ENCODE measurements at places on chromosomes 2 and 18. TPM values are rescaled to one million over a fixed set of nuclear protein-coding genes. Genes with fewer than 3 reads are reported as not detected.
A peak's percentile ranks its signal among the peaks of the same experiment; 100 is the strongest.

The TEKT4 gene
- not detected for total RNA-seq

The MYCN gene
- 0.17 TPM for total RNA-seq

The CKAP2L gene
- total RNA-seq: 6.1 TPM

The SLC5A7 gene
- total RNA-seq: not detected

GRCh38 chr2:45171136-45171501 lies 161.9 kb upstream of the SIX2 start:
- no peaks in the 10 kb centered on the region for H3K27me3 ChIP-seq
- H3K4me3 ChIP-seq: peak overlapping the region; percentile 57
- peak overlapping the region; percentile 85 for H3K27ac ChIP-seq
- peaks cover 51% of the 10 kb centered on the region for H3K4me1 ChIP-seq
- DNase-seq: no peak
- no peaks in the 10 kb centered on the region for H3K36me3 ChIP-seq

- H3K4me3 ChIP-seq: peak overlapping the region; percentile 54
- H3K27me3 ChIP-seq: peaks cover 82% of the 10 kb centered on the region
- peaks cover 2% of the 10 kb centered on the region for H3K36me3 ChIP-seq
- H3K27ac ChIP-seq: no peak overlapping the region
- DNase-seq: no peak
Observed at GRCh38 chr18:57437402-57437765, 2.2 kb downstream of the ONECUT2 start.

DNA sequence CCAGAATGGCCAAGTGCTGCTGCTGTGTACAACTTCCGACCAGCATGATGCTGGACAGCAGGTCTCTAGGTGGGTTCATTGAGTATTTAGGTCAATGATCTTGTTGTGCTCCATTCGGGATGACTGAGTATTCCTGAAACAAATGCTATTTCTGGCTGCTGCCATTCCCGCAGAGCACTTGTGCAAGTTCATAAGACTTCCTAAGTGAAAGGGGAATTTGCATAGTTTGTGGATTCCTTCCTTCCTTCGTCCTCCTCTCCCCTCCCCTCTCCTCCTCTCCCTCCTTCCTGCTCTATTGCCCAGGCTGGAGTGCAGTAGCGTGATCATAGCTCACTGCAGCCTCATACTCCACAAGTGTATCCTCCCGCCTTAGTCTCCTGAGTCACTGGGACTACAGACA lies 40.4 kb downstream of the LDLRAD4 start:
- DNase-seq: no peak
- no peaks in the 10 kb centered on the region for H3K27me3 ChIP-seq
- H3K27ac ChIP-seq: peak overlapping the region; percentile 70

- peak overlapping the region; percentile 92 for H3K27ac ChIP-seq
- DNase-seq: no peak
- H3K4me3 ChIP-seq: peak overlapping the region; percentile 84
- H3K27me3 ChIP-seq: no peaks in the 10 kb centered on the region
- H3K4me1 ChIP-seq: peaks cover 56% of the 10 kb centered on the region
- H3K36me3 ChIP-seq: peaks cover 10% of the 10 kb centered on the region
Observed at GRCh38 chr2:173962583-173963110, 2.5 kb downstream of the SP3 start.

GRCh38 chr2:74566754-74567085 lies 12.2 kb downstream of the DOK1 start:
- no peaks in the 10 kb centered on the region for H3K36me3 ChIP-seq
- no peaks in the 10 kb centered on the region for H3K27me3 ChIP-seq
- DNase-seq: no peak
- no peak overlapping the region for H3K4me3 ChIP-seq

All from chondrocyte (in vitro differentiated cells).